Epithelial cell of prostate (primary cell): ENCODE measurements at places on chromosomes 1 and 21.
A peak's percentile ranks its signal among the peaks of the same experiment; 100 is the strongest.

- DNase-seq = no peak
These were observed 28.3 kb downstream of the CAPZB start for GRCh38 chr1:19456968-19457441.

DNA sequence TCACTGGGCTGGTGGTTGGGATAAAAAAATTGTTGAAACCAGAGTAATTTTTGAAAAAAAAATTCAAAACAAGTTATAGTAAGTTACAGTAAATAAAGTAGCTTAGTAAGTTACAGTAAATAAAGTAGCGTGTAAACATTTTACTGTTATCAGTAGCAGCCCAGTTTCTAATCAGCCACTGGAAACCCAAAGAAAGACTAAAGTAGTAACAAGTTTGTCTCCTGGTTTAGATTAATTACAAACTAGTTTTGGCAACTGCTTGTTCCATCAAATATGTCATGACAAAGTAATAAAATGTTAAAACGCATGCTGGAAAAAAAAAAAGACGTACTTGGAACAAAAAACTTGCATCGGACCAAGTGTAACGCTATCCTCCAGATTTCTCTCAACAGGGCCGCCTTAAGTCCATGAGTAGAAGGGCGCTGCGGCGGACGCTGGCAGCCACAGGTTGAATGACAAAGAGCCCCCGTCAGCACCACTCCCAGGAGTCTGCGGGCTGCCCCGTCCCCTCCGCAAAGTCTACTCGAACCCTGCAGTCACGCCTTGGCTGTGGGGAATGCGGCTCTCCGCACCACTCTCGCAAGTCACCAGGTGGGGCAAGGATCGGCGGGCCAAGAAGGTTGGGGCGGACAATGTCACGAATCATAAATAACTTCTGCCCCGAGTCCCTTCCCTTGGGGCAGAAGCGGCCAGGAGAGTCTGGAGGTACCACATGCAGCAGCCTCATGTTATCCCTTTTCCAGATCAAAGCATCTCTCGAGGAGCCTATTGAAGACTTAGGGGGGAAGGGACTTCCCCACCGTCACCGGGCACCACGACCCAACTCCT, 837 bp downstream of the SLC16A1 start:
- no peak for DNase-seq

DNA sequence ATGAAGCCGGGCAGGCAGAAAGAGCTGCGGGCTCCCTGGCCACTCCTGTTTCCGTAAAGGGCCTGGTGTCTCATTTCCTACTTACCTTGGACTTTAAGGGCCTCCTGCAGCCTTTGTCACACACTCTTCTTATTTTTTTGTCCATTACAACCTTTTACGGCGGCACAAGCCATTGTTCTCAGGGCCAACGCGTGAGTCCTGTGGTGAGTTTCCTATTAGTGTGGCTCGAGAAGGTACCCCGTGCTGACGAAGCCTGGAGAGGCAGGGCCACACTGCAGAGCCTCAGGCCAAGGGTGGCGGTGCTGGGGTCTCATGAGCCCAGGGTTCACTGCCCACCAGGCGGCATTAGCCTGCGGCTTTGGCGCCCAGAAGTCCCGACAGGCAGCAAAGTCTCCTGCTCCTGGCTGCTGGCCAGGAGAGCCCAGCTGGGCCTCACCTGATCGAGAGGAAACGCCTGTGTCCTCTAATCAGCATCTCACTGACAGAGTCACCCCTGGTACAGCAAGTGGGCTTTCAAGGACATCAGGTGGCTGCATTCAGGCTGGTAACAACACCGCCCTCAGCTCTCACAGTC, 62.0 kb downstream of the SIK1 start:
- DNase-seq = no peak

DNA sequence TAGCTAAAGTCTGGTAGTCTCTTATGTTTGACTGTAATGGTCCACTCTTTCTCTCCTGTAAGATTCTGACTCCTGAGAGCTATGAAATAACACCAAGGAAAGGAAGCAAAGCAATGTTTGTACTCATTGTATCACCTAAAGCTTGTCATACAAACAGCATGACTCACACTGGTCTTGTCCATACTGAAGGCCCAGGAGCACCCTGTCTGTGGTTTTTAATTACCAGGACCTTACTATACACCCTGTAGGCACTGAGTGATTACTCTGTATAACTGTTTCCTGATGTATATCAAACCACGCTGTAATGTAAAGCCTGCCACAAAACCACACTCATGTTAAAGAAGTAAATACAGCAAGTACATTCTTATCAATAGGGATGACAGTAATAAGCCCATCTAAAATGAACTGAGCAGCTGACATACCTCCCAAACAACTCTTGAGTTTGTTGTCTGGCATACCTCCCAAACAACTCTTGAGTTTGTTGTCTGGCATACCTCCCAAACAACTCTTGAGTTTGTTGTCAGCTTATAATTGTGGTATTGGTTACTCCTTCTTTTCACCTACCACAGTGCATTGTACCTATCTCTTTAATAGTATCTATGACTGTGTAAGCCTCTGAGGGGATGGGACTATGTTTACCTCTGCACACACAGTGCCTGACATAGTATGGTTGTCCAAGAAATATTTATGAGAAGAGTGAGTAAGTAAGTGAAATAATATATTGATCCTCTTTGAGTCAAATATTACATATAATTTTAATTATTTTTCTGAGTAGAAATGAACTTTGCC, 11.6 kb upstream of the TNFSF18 start:
- DNase-seq = peak; percentile 93

- no peak for DNase-seq
These were observed 30.9 kb upstream of the EDEM3 start for GRCh38 chr1:184785529-184785928.

DNA sequence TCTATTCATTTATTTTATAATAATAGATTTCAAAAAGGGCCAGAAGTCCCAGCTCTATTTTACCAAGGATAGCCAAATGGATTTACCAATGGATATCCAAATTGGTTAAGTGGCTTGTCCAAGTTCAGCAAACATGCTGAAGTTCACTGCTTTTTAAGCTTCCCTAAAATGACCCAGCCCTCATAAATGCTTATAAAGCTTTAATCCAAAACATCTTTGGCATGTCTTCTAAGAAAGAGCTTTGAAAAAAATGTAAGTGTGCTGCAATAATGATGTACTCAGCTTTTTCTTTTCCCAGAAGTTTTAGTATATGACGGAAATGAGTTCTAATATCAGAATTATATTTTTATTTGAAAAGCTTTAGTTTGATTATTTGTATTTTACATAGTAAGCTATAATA, 451.5 kb upstream of the ADAMTS5 start:
- DNase-seq = no peak

DNA sequence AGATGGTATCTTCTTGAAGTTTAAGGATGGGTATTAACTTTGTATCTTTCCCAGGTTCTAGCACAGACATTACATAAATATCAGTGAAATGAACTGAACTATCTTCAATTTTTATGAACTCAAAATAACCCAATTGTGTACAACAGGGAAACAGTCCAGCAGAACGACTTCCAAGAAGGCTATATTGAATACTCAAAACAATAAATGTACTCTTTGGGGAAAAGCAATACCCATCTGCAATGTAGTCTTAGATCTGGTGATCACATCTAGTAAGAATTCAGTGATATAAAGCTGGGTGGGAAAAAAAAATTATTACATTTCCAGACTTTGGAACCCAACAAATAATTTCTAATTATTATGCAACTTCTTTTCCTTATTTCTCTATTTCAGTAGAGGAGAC, 33.1 kb upstream of the GORAB start:
- DNase-seq = no peak

GRCh38 chr1:70498666-70499065, 87.6 kb downstream of the CTH start:
- no peak for DNase-seq

DNA sequence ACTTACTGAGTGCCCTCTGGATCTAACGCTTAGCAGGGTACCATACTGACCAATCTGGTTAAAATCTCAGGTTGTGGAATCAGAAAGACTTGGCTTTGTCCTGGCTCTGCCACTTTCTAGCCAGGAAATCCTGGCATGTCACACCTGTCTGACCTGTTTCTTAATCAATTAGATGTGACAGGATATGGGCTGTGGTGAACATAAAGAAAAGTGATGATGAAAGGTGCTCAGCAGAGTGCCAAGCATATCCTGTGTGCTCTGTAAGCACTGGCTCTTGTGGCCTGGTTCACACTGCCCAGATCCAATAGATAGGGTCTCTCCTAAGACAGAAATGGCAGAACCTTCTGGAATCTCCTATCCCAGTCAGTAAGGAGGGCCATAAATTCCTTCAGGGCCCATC, 53.9 kb downstream of the PHC2 start:
- DNase-seq = no peak
